Ovary (tissue), 10 donors: ENCODE measurements at places on chromosomes 11 and 22.
A peak's percentile ranks its signal among the peaks of the same experiment; 100 is the strongest.

DNA sequence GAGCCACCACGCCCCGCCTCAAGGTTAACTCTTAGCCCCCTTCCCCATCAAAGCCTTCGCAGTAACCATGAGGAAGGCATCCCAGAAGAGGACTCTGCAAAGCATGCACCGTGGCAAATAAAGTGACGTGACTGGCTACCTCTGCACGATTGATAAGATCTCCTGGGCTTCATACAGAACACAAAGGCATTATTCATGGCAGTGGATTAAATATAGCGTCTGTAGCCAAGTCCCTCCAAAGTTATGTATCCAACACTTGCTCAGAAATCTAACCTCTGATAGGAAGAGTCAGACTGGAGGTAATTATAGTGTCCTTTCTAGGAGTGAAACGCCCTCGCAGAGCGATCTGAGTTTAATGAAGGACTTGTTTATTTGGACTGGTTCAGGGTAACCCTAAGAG is 22.4 kb downstream of the CPT1A start:
- DNase-seq, result no peak

- no peak for DNase-seq
These were observed 11.9 kb downstream of the RIC3 start for GRCh38 chr11:8156877-8157276.

DNA sequence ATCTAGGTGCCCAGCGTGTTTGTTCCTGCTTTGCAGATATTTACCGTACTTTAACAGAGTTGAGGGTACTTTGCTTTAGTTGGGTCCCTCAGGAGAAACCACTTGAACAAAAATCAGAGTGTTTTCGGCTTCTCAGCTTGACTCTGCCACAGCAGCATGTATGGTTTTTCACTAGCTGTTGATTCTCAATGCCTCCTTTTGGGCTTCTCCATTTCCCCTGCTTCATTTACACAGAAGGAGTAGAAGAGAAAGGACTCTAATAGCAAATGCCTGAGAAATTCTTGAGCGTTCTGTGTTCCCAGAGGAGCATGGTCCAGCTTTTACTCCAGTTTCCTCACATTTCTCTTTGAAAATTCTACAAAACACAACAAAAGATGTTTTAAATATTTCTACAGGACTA is 252.1 kb upstream of the CCDC179 start:
- DNase-seq, result no peak

- no peak for DNase-seq
These were observed 100.1 kb downstream of the KCNQ1OT1 start for GRCh38 chr11:2599561-2600189.

DNA sequence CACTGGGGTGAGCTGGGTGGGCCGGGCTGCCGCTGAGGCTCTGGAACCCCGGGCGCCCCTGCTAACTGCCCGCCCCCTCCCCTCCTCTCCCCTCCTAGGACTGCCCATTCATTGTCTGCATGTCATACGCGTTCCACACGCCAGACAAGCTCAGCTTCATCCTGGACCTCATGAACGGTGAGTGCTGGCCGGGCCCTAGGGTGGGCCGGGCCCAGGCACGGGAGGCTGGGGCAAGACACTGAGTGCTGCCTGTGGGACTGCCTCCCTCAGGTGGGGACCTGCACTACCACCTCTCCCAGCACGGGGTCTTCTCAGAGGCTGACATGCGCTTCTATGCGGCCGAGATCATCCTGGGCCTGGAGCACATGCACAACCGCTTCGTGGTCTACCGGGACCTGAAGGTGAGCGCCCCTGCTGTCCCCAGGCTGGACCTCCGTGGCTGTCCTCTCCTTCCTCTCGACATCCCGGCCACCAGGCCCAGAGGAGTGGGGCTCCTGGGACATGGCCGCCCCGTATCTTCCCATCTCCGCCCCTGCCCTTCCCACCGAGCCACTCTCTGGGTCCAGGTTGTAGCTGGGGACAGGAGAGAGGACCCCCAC is 7.5 kb upstream of the ANKRD13D start:
- peak; percentile 33 for DNase-seq

DNA sequence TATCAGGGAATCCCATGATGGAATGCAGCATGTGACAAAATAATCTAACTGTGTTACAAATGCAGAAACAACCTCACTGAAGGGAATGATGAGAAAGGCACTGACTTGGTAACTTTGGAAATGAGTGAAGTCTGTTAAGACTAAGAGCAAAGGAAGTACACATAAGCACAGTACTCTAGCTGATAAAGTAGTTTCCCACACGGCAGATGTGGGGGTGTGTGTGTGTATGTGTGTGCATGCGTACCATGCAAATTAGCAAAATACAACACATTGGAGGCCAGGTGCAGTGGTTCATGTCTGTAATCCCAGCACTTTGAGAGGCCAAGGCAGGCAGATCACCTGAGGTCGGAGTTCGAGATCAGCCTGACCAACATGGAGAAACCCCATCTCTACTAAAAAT is 16.6 kb upstream of the NLRP6 start:
- no peak for DNase-seq

GRCh38 chr11:408154-409007 is 6.4 kb downstream of the SIGIRR start:
- peak; percentile 26 for DNase-seq

DNA sequence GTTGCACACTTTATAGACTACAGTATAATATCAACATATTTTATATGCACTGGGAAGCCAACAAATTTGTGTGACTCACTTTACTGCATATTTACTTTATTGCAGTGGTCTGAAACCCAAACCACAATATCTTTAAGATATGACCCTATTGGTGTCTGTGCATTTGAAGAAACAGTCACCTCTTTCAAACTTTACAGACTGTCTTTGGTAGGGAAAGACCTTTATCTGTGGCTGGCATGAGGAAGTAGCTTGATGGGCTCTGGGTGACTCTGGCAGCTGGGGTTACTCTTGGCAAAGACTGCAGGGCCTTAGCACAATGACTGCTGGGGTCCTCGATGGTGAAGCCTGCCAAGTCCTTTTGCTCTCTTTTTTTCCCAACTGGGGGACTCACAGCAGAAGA is 21.3 kb upstream of the ABTB2 start:
- DNase-seq, result no peak

DNA sequence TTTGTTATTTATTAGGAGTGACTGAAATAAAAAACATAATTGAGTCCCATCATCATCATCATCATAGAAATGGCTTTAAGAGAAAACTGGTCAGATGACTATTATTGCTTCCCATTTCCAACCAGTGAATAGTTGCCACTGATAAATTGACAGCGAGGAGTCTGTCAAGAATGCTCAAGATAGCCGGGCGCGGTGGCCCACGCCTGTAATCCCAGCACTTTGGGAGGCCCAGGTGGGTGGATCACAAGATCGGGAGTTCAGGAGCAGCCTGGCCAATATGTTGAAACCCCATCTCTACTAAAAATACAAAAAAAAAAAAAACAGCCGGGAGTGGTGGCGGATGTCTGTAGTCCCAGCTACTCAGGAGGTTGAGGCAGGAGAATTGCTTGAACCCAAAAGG is 1.9 kb downstream of the WBP2NL start:
- DNase-seq, result no peak

- no peak for DNase-seq
These were observed 58.9 kb downstream of the PISD start for GRCh38 chr22:31603081-31603525.

DNA sequence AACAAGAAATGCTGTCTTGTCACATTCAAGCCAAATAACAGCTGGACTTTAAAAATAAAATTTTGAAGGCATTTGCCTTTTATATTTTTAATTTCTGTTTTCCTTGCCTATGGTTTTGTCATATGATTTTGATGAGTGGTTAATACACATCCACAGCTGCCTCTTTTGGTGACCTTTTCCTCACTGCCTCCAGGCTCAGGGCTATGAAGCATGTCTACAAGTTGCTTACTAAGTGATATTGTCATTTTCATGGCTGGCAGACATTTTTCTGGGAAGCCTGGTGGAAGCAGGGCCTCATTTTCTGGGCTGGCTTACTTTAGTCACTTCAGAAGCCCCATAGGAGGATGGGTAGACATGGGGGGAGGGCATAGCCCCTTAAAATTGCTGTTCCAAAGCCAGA is 344.9 kb downstream of the SOX6 start:
- no peak for DNase-seq
